ENCODE measurements at places on chromosomes 16 and 17.
A peak's percentile ranks its signal among the peaks of the same experiment; 100 is the strongest.

DNA sequence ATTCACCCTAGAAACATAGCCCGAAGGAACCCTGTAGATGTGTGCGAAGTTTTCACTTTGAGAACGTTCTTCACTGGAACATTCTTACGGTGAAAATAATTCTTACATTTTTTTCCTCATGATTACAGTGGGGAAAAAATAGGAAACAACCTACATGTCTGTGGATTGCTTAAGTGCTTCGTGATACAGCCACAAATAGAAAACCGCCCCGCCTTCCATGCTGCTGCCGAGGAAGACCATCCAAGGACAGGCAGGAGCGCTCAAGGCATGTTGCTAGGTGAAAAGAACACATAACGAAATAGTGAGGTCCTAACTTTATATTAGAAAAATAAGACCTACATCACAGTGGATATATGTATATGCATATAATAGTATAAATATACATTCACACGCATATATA lies 78.8 kb downstream of the BMERB1 start:
- DNase-seq: no peak

GRCh38 chr16:31502981-31503380 lies 5.2 kb downstream of the RUSF1 start:
- no peak for DNase-seq

DNA sequence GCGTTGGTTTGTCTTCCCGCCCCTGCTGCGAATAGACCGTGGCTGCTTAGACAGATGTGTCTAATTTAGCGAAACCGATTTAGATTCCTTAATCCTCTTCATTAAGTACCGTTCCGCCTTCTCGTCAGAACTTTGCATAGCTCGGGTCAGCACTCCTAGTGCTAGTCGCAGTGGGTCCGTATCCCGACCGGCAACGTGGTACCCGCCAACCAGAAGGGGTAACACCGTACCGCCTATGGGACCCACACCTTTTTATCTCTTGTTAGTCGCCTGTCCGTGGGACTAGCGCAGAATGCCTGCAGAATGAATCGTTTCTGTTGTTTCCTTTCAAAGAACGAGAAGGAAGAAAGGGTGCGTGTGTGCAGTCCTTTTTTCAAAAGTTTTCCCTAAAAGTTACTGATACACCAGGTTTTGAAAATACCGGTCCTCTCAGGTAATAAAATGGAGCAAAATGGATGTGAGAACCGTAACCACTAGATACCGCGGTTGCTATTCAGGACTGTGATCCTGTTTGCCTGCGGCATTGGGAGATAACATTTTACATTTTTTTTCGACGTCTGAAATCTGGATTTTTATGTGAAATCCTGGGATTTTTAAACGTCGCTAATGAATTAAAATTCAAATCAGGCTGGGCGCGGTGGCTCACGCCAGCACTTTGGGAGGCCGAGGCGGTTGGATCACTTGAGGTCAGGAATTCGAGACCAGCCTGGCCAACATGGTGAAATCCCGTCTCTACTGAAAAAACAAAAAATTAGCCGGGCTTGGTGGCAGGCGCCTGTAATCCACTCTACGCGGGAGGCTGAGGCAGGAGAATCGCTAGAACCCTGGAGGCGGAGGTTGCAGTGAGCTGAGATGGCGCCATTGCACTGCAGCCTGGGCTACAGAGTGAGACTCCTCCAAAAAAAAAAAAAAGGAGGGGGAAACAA lies 998 bp upstream of the SRSF1 start:
- no peak for DNase-seq

- DNase-seq: peak; percentile 75
Observed at GRCh38 chr16:11407047-11407982, 62.1 kb downstream of the RMI2 start.

DNA sequence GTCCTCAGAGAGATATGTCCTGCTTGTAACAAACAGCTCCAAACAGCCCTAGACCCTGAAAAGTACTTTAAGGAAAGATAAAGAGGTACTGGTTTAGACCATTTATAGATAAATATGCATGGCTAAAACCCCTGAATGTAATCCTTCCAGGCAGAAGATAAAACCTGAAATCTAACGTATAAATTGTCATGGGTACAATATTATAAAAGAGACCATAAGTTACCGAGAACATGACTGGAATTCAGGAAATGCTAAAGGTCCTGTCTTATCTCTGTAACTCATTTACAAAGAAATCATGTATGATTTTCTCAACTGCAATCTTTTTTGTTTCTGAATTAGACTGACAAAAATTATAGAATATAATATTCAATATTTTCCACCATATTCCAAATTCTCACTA lies 9.2 kb upstream of the KANSL1 start:
- DNase-seq: no peak

DNA sequence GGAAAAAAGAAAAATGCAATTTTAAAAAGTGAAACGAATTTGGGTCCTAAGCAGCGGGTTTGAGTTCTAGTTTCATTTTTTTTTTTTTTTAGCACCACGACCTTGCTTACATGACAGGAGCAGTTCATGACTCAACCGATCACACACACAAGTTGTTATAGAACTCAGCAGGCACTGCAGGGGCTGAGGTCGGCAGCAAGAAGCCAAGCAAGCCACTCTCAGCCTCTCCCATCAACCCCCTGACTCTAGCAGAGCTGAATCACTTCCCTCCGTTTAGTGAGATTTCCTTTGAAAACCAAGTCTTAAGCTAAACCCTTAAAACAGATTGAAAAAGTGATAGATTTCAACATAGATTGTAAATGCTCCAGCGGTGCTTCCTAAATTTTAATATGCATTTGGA lies 520.8 kb downstream of the HAPSTR1 start:
- DNase-seq: no peak

DNA sequence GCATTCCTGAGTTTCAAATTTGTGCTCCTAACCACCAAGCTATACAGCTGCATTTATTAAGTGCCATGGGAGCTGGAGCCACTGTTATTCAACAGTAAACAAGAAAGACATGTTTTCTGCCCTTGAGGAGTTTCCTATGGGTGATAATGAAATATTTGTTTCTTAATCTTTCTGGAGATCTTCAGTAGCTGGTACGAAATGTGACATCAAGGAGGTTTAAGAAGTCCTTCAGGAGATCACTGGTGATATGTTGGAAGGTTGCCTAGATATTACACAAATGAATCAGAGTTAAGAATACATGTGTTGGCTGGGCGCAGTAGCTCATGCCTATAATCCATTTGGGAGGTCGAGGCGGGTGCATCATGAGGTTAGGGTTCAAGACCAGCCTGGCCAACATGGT lies 14.9 kb downstream of the RHOT1 start:
- DNase-seq: no peak

DNA sequence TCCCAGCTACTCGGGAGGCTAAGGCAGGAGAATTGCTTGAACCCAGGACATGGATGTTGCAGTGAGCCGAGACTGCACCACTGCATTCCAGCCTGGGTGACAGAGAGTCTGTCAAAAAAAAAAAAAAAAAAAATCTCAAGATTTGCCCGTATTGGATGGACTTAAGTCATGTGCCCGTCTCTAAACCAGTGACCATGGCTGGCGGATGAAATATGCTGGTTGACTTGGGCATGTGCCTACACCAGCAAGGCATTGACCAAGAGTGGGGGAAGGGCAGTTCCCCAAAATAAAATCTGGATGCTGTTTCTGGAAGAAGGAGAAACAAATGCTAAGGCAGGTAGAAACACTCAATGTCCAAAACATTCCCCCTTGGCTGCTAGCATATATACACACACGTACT lies 21.5 kb upstream of the COL1A1 start:
- no peak for DNase-seq

DNA sequence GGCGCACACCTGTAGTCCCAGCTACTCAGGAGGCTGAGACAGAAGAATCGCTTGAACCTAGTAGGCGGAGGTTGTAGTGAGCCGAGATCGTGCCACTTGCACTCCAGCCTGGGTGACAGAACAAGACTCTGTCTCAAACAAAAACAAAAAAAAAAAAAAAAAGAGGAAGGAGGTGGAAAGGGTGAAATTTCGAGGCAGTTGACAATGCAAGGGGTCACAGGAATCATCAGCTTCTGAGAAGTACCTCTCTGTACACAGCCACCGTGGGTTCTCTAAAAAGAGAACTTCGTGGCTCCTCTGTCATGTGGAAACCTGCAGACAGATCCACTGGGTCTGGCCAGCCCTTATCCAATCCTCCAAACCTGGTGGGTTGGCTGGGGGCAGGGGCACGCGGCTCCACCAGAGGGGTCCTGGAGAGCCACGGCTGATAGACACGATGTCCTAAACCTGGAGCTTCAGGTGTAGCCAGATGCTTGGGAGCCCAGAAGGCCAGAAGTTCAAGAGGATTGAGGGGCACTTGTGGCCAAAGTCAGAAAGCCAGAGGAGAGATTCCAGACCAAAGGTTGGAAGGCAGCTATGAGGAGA lies 540 bp upstream of the CD300LF start:
- DNase-seq: no peak

- no peak for DNase-seq
Observed at GRCh38 chr17:76252040-76252954, 12.0 kb upstream of the RNF157 start.

DNA sequence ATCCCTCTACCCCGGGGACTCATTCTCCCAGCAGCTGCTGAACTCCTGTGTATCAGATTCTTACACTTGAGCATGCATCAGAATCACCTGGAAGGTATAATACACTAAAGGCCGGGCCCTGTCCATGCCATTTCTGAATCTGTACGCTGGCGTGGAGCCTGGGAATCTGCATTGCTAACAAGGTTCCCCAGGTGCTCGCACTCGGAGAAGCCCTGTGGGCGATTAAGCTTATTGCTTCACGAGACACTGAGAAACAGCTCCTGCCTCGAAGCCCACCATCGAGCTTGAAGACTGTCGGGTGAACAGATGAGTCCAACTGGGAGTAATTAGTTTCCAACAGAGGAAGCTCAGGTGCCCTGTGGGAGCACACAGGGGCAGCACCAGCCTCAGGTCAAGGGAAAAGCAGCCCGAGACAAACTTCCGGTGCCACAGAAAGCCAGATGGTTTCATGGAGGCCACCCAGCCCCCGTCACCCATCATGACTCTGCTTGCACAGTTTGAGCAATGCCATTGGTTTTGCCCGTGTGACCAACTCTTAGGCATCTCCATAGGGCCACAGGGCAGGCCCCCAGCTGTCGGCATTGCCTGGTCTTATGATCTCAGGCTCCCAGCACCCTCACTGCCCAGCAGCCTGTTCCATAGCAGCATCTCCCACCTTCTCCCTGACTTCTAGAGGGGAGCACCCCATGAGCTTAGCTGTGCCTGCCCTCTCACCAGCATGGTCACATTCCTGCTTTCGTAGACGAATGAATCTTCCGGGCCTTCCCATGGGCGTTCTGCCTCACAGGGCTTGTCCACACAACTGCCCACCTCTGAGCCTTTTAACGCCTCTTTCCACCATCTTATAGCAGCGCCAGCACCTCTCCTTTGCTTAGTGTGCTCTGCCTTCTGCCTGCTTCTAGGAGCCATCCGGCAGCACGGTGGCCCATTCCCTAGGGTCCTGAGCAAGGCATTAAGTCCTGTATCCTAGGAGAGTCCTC lies 10.9 kb downstream of the CTRB2 start:
- no peak for DNase-seq

DNA sequence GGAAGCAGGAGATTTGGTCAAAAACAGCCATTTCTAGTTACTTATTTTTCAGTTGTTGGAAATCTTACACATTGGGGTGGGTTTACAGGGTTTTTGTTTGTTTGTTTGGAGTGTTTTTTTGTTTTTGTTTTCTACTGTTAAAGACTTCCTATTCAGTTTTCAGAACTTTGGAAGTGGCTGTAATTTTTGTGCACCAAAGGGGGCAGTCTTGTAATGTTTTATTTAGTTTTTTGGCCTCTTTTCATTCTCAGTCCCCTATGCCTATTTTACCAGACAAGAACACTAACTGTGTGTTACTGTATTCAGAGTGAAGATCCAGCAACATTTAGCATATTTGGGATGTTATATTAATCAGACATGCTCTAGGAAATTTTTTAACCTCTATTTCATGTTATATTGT lies 20.6 kb downstream of the TPPP3 start:
- no peak for DNase-seq

GRCh38 chr17:29616300-29617048 lies 6.2 kb downstream of the CORO6 start:
- no peak for DNase-seq

GRCh38 chr16:49597796-49598195 lies 224.2 kb downstream of the C16orf78 start:
- DNase-seq: no peak

DNA sequence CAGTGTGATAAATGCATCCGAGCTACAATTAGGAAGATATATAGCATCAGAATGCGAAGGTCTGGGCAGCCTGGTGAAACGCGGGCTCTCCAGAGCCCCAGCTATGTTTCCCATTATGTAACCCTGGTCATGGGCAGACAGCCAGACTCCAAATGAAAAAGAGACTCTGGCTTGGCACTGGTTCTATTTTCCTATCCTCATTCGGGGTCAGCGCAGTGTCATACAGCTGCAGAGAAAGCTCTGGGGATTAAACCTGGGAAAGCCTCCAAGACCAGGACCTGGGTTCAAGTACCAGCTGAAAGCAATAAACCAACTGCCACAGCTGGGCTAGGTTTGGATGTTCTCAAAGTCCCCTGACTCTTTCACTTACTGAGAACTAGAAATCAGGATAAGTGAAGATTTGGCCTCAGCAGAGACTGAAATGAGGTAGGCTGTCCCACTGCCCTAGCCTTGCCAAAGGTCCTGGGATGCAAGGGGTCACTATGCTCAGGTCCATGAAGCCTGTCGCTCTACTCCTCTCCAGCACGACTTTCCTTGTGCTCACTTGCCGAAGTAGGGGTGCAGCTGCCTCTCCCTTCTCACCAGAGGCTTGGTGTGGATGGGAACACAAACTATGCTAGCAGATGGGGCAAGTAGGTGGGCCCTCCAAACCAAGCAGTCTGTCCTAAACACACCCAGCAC lies 123.8 kb downstream of the SMG6 start:
- DNase-seq: no peak

GRCh38 chr16:11806721-11807120 lies 9.7 kb upstream of the ZC3H7A start:
- no peak for DNase-seq

DNA sequence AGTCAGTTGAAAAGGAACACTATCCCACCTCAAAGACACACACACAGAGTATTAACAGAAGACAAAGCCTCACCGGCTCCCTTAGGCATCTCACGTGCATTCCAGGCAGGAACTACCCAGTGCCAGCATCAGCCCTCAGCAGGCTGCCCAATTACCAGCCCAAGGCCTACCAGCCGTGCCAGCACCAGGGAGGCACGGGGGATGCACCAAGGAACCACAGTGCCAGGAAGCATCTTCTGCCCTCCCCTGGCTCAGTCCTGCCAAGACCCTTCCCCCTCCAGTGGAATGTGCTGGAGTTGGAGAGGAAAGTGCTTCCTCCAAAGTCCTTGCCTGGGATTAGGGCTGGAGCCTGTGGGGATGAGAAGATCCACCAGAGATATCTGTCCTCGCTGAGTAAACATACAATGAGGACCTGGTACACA lies 11.0 kb upstream of the KRT19 start:
- no peak for DNase-seq

GRCh38 chr17:69525920-69526841 lies 111.7 kb downstream of the MAP2K6 start:
- no peak for DNase-seq

DNA sequence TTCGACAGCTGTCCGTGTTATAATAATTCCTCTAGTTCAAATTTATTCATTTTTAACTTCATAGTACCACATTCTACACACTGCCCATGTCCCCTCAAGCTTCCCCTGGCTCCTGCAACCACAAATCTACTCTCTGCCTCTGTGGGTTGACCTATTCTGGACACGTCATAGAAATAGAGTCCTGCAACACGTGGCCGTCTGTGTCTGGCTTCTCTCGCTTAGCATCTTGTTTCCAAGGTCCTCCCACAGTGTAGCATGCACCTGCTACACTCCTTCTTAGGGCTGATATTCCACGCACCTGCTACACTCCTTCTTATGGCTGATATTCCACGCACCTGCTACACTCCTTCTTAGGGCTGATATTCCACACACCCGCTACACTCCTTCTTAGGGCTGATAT lies 16.5 kb downstream of the SCGB1C2 start:
- no peak for DNase-seq

- DNase-seq: no peak
Observed at GRCh38 chr17:17054636-17055035, 12.4 kb downstream of the MPRIP start.

Measured in GM19239 (cell line).